ENCODE measurements at places on chromosomes 5 and 9.

- DNase-seq: no peak
Measured at GRCh38 chr9:33690143-33690933, 105.0 kb upstream of the PRSS3 start.

GRCh38 chr9:8136477-8136876 is 336.9 kb upstream of the DMAC1 start:
- DNase-seq: no peak

- no peak for DNase-seq
Measured at GRCh38 chr9:114452219-114453165, 52.8 kb downstream of the WHRN start.

- DNase-seq: no peak
Measured at GRCh38 chr9:113269355-113269754, 6.0 kb downstream of the CDC26 start.

GRCh38 chr5:178177569-178177968 is 9.6 kb downstream of the GMCL2 start:
- no peak for DNase-seq

- DNase-seq: no peak
Measured at GRCh38 chr5:81826128-81826527, 75.2 kb upstream of the SSBP2 start.

- peak; percentile 44 for DNase-seq
Measured at GRCh38 chr9:128275198-128276007, at the start of gene GOLGA2. Gene GOLGA2, minus strand, starts transcription at chr9:128276007. Its CDS starts 31 bp downstream, at chr9:128275976.

- DNase-seq: no peak
Measured at GRCh38 chr9:132488626-132489025, 78.6 kb downstream of the CFAP77 start.

- DNase-seq: no peak
Measured at GRCh38 chr5:138626333-138626944, 51.2 kb upstream of the HSPA9 start.

- DNase-seq: no peak
Measured at GRCh38 chr5:131684595-131684994, 49.6 kb upstream of the RAPGEF6 start.

GRCh38 chr5:168302785-168303184 is 11.3 kb downstream of the WWC1 start:
- DNase-seq: no peak

DNA sequence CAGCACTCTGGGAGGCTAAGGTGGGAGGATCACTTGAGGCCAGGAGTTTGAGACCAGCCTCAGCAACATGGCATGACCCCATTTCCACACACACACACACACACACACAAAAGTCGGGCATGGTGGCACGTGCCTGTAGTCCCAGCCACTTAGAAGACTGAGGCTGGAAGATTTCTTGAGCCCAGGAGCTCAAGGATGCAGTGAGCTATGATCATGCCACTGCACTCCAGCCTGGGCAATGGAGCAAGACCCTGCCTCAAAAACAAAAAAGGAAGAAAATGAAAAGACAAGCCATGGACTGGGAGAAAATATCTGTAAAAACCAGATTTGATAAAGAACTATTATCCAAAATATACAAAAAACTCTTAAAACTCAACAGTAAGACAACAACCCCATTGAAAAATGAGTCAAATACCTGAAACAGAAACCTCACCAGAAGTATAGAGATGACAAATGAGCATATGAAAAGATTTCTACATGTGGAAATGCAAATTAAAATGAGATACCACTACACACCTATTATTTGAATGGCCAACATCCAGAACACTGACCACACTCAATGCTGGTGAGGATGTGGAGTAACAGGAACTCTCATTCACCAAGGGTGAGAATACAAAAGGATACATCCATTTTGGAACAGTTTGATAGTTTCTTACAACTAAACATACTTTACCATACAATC is 24.7 kb downstream of the DNAJA1 start:
- DNase-seq: no peak

GRCh38 chr5:168168978-168169698 is 122.3 kb upstream of the WWC1 start:
- no peak for DNase-seq

DNA sequence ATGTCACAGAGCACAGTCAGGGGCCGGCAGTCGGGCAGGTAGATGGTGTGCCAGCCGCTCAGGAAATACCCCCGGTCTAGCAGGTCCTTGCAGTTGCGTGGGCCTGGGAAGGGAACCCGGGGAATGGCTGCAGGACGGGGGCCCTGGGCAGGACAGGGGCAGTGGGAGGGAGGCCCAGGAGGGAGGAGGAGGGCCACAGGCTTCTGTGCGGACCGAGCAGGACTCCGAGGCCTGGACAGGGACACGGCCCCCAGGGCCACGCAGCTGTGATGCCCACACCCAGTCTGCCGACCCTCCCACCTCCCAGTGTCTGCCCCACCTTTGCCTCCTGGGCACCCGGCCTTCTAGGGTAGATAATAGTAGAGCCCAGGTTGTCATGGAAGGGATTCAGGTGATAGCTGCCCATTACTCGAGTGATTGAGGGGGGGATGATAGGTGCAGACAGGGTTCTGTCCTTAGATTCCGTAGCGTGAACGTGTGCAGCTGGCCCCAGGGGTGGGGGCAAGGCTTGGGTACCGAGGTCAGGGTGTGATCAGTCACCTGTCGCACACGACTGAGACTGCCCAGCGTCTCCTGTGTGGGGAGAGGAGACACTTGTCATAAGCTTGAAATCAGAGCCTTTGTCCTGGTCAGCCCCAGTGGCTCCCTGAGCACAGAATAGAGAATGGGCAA is 4.5 kb downstream of the FCN1 start:
- no peak for DNase-seq

GRCh38 chr9:129981180-129981907 is 61.6 kb downstream of the FNBP1 start:
- no peak for DNase-seq

DNA sequence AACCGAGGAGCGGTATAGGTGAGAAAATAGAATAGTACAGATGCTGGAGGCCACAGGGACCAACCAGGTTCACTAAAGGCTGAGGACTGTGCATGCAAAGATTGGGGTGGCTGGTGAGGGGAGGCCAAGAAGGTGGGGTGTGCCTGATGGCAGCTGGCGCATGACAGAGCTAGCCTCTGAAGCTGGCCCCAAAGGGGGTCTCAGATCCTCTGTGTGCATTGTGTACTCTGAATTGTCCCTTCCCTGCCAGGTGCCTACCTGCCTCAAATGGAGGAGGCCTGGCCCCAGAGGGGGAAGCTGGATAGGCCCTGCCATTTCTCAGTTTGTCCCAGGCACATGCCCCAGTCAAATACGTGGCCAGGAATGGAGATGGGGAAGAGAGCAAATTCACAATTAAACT is 63.1 kb downstream of the CRB2 start:
- no peak for DNase-seq

DNA sequence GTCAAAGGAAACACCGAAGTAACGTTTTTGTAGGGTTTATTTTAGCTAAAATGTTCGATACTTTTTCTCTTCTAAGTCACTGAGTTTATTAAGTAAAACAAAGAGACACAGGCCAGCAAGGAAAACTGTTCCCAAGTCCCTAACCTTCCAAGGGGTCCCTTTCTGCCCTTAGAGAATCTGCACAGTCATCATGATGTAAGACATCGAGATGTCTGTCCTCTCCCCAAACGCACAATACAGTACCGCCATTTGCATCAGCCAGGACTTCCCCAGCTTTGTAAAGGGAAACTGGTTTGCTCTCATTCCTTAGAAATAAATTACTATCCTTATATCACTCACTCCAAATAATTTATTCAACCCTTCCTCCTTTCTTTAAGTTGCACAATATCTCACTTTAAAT is 89.3 kb downstream of the MARCHF11 start:
- DNase-seq: no peak

DNA sequence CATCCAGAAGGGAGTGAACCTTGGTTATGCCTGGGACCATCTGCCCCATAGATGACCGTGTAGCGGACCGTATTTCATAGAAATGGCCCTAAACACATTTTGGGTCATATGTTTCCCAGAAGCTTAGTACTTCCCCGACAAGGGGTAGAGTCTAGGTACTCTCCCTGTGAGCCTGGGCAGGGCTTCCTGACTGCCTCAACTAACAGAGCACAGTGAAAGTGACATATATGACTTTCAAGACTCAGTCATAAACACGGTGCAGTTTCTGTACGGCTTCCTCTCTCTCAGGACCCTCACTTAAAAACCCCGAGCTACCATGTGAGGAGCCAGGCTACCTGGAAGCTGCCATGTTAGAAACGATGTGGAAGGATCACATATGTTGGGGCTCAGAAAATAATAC is 20.9 kb downstream of the C9orf57 start:
- no peak for DNase-seq

DNA sequence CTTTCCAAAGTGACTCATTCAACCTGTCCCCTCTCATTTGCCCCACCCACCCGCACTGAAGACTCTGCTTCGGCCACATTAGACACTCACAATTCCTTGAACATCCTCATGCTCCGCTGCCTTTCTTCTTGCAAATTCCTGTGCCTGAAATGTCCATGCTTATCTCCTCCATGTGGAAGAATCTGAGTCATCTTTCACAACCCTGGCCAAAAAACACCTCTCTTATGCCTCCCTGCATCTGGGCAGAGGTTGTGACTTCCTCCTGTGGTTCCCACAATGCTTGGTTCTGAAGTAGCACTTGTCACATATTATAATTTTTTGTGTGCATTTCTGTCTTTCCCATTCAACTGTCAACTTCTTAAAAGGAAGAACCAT is 238.6 kb downstream of the ENC1 start:
- DNase-seq: no peak

GRCh38 chr9:89437772-89438171 is 60.1 kb downstream of the SEMA4D start:
- no peak for DNase-seq

GRCh38 chr9:37066139-37066725 is 32.2 kb upstream of the PAX5 start:
- no peak for DNase-seq

- no peak for DNase-seq
Measured at GRCh38 chr9:133360400-133361393, 4.3 kb downstream of the SURF2 start.

DNA sequence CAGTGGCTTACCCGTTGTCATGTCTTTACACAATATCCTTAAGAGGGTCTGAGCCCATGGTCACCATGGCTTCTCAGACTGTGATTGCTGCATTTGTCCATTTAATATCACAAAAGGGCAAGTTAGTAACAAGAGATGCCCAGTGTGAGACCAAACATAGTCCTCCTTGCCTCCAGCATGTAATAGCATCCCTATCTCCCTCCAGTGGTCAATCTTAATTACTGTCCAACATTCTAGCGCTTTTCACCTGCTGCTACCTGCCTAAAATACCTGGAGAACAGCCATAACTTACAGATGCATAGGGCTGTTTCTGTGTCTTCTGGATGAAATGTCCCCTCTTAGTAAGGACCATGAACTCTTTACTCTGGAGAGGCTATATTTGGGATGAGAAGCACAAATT is 267.2 kb upstream of the DAB2 start:
- no peak for DNase-seq

- no peak for DNase-seq
Measured at GRCh38 chr5:142743592-142744441, 26.4 kb upstream of the ARHGAP26 start.

- no peak for DNase-seq
Measured at GRCh38 chr9:93061791-93062763, 3.6 kb downstream of the SUSD3 start.

DNA sequence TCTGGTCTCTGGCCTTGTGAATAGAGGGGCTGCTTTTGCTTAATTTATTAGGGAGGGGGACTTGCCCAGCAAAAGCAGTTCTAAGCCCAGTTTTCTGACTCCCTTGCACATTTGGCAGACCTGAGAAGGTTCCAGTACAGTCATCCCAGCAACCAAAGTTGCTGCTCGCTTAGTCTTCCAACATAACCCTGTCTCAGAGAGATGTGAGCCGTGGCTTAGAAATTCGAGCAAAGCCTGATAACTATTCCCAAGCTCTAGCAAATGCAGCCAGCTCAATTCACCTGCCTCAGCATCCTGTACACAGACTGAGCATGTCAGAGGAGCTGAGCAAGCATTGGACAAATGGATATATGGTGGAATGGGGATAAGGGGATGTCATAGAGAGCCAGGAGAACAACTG is 401.9 kb downstream of the SPOCK1 start:
- DNase-seq: no peak

- DNase-seq: no peak
Measured at GRCh38 chr9:93030642-93031628, 27.6 kb upstream of the SUSD3 start.

DNA sequence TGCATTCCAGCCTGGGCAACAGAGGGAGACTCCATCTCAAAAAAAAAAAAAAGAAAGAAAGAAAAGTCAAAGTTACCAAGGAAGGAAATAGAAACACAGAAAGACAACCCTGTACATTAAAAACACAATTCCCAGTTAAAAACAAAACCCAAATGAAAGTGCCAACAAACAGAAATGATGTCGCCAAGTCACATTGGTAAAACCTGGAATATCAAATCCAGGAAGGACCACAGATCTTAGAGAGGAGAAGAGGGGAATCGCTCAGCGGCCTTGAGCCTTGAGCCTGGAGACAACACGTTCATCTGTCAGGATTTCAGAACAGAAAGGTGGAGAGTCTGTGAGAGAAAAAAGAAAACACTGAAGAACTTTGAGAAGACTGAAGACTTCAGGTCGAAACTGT is 1.2 kb upstream of the ZDHHC11 start:
- no peak for DNase-seq

DNA sequence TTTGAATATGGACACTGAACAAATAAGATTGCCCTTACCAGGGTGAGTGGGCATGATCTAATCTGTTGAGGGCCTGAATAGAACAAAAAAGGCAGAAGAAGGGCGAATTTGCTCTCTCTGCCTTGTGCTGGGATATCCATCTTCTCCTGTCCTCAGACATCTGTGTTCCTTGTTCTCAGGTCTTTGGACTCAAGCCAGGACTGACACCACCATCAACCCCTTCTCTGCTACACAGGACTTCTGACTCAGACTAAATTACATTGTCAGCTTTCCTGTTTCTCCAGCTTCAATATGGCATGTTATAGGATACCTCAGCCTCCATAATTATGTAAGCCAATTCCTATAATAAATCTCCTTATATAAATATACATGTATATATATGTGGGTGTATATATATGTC is 40.8 kb upstream of the SLCO6A1 start:
- no peak for DNase-seq

DNA sequence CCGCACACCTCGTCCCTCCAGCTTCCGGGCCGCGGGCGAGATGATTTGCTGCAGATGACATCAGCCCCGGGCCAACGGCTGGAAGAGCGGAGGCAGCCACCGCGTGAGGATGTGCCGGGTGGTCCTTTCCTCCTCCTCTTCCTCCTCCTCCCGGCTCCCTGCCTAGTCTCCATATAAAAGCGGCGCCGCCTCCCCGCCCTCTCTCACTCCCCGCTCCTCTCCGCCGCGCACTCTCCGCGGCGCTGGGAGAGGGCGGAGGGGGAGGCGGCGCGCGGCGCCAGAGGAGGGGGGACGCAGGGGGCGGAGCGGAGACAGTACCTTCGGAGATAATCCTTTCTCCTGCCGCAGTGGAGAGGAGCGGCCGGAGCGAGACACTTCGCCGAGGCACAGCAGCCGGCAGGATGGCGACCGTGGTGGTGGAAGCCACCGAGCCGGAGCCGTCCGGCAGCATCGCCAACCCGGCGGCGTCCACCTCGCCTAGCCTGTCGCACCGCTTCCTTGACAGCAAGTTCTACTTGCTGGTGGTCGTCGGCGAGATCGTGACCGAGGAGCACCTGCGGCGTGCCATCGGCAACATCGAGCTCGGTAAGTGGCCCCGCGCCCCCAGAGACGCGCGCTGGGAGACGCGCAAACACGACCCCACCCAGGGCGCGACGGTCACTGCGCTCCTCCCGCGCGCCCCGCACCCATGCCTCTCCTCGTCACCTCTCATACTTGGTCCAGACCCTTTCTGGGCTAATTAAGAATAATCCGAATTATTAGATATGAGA is at the start of gene MAP1B:
TSS of gene MAP1B (plus strand) at position 345 of the 770 bp plus-strand sequence. CDS start at position 402, 57 bp downstream.
- no peak for DNase-seq

GRCh38 chr9:82080265-82080664 is 91.7 kb downstream of the SPATA31D1 start:
- no peak for DNase-seq

All from GM18507 (cell line).